GM23338 (cell line): ENCODE measurements at places on chromosomes 12 and 14. TPM values are rescaled to one million over a fixed set of nuclear protein-coding genes. Genes with fewer than 3 reads are reported as not detected.
A peak's percentile ranks its signal among the peaks of the same experiment; 100 is the strongest.

DNA sequence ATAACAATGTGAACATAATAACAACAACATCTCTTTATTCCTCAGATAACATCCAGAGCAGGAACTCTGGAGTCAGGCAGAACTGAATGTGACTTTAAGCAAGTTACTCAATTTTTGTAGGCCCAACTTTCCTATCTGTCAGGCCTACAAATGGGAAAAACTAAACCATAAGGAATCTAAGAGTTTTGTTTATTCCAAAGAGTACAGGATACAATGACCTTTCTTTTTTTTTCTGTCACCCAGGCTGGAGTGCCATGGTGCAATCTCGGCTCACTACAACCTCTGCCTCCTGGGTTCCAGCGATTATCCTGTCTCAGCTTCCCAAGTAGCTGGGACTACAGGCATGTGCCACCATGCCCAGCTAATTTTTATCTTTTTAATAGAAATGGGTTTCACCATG lies 9.4 kb downstream of the LPCAT3 start:
- no peak for DNase-seq

TMEM30B gene
- total RNA-seq, result 12.8 and 22.9 TPM in 2 replicates

DNA sequence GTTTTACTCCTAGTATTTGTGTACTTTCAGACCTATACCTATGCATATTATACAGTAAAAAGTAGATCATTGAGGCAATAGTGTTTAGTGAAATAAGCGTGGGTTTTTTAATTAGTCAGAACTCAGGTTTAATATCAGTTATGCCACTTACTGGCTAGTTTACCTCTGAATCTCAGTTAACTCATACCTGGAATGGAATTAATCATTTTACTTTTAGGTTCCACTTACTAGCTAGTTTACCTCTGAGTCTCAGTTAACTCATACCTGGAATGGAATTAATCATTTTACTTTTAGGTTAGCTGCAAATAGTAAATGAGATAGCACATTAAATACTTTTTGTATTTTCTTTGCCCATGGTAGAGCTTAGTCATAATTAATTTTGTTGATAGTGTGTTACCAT lies 475.7 kb downstream of the CCER1 start:
- DNase-seq, result no peak

DNA sequence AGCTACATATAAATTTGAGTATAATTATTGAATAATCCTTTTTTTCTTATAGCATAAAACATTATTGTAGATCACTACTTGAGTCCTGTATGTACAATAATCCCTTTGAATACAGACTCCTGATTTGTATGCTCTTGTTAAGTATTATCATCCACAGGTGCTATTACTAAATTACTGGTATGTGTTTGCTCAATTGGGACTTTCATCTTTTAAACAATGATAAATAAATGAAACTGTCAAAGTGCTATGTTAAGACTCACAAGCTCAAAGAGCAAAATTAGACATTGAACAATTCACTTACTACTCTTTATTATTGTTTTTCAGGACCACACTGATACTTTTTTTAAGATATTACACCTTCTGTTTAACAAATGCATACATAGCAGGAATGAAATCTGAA lies 17.8 kb downstream of the MIA2 start:
- DNase-seq, result no peak

- no peak for DNase-seq
These were observed 962.6 kb upstream of the FBXO33 start for GRCh38 chr14:40394634-40395340.

VASH1 gene
- 2.8 and 3.7 TPM in 2 replicates for total RNA-seq

CCDC177 gene
- 0.66 and 1.7 TPM in 2 replicates for total RNA-seq

DNA sequence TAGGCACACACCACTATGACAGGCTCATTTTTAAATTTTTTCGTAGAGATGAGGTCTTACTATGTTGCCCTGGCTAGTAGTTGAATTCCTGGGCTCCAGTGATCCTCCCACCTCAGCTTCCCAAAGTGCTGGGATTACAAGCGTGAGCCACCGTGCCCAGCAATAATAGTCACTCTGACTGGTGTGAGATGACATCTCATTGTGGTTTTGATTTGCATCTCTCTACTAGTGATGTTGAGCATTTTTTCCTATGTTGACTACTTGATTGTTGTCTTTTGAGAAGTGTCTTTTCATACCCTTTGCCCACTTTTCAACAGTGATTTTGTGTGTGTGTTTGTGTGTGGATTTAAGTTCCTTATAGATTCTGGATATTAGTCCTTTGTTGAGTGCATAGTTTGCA lies 26.3 kb downstream of the ATP2A2 start:
- DNase-seq, result no peak

- peak; percentile 79 for DNase-seq
These were observed 581 bp downstream of the PAPOLA start for GRCh38 chr14:96502621-96503305.

SIX6 gene
- total RNA-seq, result not detected in 2 replicates

GRCh38 chr14:60092526-60092920 lies 800 bp downstream of the PCNX4 start:
- peak; percentile 11 for DNase-seq

SERPINA5 gene
- 0.90 and 1.3 TPM in 2 replicates for total RNA-seq

INHBC gene
- total RNA-seq, result not detected in 2 replicates

RIMKLB gene
- 94.8 and 104 TPM in 2 replicates for total RNA-seq

GRCh38 chr12:48917857-48918537 lies 7.3 kb downstream of the FKBP11 start:
- DNase-seq, result no peak

TRIM9 gene
- total RNA-seq, result 6.2 and 8.4 TPM in 2 replicates

GRCh38 chr12:15837141-15837790 lies 44.9 kb upstream of the STRAP start:
- DNase-seq, result no peak

GRCh38 chr14:104440297-104440956 lies 139.1 kb upstream of the C14orf180 start:
- no peak for DNase-seq

DNA sequence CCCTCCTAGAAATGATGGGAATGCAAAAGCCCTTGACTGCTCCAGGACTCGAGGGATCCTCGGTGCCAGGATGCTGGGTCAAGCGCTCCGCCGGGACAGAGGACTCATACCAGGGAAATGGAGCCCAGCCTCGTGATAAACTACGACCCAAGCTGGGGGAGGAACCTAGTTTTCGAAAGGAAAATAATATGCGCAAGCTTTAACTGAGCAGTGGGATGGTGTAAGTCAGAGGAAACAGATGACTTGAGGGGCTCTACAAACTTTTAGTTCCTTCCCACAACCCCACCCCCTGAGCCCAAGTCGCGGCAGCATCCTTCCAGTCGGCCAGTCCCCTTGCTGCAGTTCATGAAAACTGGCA lies 654 bp upstream of the SUPT16H start:
- DNase-seq, result no peak

- no peak for DNase-seq
These were observed 5.0 kb upstream of the DDX47 start for GRCh38 chr12:12807970-12808702.

DNA sequence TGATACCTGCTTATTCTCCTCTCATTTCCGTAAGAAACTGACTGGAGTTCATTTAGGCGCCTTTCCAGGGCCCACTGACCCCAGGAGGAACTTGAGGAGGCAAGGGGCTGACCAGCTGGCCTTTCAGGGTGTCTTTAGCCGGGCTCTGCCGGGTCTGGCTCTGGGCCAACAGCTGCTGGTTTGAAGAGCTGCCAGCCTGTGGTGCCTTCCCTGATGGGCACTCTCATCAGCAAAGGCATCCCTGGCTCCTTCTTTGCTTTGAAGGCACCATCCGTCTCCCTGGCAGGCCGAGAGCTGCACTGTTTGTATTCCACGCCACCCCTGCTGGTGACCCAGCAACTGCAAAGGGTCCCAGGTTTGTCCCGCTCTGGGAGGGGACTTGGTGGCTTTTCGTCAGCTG lies 42.0 kb downstream of the IQSEC3 start:
- no peak for DNase-seq

GRCh38 chr14:104894331-104895206 lies 29.5 kb downstream of the CEP170B start:
- DNase-seq, result no peak

EML5 gene
- 1.0 and 1.6 TPM in 2 replicates for total RNA-seq

- no peak for DNase-seq
These were observed 66.0 kb downstream of the TMTC3 start for GRCh38 chr12:88207921-88208620.

DNA sequence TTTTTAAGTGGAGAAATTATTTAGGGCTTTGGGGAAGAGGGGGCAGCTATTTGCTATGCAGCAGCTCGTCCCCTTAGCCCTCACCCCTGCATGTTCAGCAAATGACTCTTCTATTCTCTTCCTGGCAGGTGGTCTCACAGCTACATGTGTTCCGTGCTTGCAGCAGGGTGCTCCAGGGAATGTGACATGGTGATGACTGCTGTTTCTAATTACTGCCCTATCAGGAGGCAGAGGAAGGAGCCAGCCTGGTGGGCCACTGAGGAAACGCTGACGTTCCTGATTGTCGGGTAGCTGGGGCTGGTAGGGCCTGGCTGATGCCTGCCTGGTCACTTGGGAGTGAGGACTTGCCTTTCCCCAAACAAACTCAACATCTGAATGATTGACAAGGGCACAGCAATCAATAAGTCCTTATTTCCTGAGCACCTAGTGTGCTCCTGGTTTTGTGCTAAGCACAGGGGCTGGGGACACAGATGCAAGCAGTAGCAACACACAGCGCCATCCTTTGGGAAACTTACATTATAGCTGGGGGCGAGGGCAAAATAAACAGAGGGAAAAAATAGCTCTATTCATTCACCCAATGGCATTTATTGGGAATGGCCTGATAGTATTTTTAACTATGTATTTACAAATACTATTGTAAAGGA lies 377.8 kb downstream of the FUT8 start:
- peak; percentile 42 for DNase-seq

RNASE2 gene
- not detected in 2 replicates for total RNA-seq

DNA sequence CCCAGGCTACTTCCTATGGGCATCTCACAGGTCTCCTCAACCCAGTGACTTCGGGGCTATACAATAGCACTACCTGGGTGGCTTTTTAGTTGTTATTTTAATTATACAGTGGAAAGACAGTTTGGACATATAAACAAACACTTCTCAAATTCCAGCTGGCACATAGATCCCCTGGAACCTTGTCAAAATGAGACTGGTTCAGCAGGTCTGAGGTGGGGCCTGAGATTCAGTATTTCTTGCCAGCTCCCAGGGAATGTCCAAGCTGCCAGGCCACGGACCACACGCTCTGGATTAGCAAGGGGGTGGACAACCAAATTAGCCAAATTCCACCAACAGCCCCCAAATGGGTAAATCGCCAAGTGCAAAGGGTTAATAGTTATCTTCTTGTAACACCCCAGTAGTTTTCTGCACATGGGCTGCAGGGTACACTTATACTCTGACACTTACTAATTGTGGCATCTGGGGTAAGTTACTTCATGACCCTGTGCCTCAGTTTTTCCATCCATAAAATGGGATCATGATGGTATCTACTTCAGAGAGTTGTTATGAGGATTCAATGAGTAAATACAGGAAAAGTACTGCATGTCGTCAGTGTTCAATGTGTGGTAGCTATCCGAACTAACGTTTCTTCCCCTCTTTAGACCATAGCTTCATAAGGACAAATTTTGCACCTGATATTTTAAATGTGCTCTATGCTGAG lies 789.4 kb upstream of the TBX3 start:
- DNase-seq, result no peak

- DNase-seq, result no peak
These were observed 96.8 kb upstream of the DACT1 start for GRCh38 chr14:58540749-58541632.

DNA sequence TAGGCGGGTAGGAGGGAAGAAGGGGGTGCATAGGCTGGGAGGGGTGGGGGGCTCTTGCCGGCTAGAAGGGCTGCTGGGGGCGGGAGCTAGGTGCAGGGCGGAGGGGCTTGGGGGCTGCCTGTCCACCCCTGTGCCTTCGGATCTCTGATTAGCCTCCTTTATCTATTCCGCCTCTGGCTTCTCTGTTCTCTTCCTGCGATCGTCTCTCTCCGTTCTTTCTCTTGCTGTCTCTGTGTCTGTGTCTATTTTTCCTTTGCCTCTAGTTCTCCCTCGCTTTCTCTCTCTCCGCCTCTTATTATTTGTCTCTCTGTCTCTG lies 166.7 kb upstream of the LHX5 start:
- DNase-seq, result peak; percentile 45

SRRM4 gene
- total RNA-seq, result 0.63 and 0.93 TPM in 2 replicates

DNA sequence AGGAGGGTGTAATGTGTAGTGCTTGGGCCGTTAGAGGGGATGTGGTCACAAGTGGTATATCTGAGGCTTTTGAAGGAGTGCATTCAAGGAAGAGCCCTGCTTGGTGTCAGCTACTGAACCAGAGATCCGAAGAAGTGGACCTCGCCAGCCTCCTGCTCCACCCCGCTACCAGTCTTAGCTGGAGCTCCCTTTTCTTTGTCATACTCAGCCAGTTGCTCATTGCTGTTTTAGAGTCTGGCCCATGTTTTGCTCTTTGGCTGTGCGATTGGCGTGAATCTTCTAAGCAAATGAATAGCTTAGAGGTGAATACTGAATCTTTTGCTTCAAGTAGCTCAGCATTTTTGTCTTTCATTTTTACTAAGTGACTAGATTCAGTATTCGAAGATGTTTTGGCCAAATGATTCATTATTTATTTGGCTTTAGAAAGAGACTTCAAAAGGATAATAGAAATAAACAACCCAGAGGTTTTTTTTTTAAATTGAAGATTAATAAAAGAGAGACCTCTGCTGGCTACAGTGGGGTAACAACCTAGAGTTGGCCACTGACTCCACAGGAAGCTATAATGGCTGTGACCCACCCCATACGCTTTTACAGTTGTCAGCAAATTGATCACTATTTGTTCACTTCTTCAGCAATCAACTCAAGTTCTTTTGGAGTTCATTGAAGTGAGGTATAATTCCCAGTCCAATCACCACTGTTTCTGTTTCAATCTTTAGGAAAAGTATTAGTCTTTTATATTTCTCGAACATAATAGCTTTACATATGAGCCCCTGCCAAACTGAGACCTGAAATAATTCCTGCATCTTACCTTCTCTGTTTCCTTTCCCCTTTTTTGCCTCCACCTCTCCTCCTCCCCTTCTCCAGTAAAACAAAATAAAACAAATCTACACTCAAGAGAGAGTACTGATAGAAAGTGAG lies 19.9 kb downstream of the CDKN1B start:
- peak; percentile 75 for DNase-seq

P2RX2 gene
- total RNA-seq, result 1.7 and 3.0 TPM in 2 replicates

SLC39A5 gene
- 0.59 and 4.5 TPM in 2 replicates for total RNA-seq

DNA sequence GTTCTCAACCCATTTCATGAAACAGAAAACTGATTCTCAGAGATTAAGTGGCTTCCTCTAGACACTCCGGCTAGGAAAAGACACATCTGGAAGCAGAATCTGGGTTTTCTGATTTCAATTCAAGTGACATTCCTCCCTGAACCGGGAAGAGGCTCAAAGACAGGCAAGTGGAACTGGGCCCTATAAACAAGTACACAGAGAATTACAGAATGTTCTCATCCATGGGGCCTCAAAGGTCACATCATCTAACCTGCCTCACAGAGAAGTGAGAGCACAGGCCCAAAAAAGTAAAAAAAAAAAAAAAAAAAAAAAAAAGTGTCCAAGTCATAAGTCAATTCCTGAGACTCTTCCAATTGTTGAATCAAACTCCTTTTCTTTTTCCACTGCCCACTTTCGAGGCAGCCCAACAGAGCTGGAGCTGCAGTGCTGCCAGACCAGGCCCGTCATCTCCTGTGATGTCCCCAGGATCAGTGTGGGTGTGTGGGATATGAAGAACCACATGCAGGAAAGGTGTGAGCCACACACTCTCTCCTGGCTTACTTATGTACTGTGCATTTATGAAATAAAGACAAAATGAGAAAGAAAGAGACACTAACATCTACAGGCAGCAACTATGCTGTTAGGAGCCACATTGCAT lies 2.8 kb upstream of the KRT1 start:
- no peak for DNase-seq

GRCh38 chr14:31371646-31372045 lies 48.7 kb downstream of the HEATR5A start:
- no peak for DNase-seq

GRCh38 chr14:99175331-99176155 lies 96.5 kb downstream of the BCL11B start:
- no peak for DNase-seq

- DNase-seq, result no peak
These were observed 58.3 kb upstream of the ARID2 start for GRCh38 chr12:45671254-45671653.
